Stromal cell of bone marrow (primary cell): ENCODE measurements at places on chromosomes 4 and X.
A peak's percentile ranks its signal among the peaks of the same experiment; 100 is the strongest.

GRCh38 chrX:8711401-8711800 lies 20.5 kb downstream of the ANOS1 start:
- no peak for DNase-seq

DNA sequence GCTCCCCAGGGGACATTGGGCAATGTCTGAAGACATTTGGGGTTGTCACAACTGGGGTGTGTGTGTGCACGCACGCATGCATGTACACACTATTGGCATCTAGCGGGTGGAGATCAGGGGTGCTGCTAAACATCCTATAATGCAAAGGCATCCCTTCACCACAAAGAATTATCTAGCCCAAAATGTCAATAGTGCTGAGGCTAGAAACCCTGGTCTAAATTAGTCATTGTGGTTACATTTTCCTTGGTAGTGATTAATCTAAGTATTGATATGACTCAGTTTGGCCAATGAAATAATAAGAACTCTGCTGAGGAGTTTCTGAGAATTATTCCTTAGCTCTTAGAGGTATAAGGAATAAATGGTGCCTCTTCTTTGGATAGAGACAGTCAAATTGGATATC lies 200.2 kb downstream of the CLCN4 start:
- DNase-seq: peak; percentile 34

DNA sequence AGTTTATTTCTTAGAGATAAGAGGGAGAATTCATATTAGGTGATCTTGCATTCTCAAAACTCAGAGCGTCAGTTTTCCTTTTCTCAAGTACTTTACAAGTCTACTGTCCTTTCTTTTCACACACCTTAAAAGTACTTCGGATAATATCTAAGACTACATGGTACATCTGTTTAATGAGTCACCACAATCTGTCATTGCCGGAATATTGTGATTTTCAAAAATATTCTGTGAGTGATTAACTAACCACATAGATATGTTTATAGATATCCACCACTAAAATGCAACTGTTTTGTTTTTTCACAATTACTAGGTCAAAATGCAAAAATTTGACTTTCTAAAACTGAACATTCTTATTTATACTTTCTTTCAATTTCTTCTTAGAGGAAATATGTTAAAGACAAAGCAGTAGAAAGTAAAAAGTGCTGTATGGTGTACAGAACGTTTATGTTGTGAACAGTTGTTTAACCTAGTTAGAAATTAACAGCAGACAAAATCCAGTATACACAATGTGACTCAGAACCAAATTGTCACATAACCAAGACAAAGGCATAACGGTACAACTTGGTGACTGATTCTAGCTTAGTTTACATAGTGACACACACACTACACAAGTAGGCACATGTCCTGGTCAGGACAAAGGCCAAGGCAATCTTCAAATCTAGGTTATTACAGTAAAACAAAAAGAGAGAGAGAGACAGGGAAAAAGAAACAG lies 482.9 kb downstream of the NAF1 start:
- DNase-seq: no peak

DNA sequence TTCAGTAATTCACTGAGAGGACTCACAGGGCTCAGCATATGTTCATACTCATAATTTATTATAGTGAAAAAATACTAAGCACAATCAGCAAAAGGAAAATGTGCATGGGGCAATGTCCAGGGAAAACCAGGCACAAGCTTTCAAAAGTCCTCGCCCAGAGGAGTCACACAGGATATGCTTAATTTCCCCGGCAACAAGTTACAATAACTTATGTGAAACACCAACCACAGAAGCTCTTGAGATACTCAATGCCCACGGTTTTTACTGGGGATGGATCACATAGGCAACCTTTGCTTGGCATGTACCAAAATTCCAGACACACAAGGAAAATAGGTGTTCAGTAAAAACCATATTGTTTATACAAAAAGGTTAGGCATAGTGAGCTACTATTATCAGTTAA lies 38.5 kb upstream of the STPG2 start:
- peak; percentile 18 for DNase-seq

DNA sequence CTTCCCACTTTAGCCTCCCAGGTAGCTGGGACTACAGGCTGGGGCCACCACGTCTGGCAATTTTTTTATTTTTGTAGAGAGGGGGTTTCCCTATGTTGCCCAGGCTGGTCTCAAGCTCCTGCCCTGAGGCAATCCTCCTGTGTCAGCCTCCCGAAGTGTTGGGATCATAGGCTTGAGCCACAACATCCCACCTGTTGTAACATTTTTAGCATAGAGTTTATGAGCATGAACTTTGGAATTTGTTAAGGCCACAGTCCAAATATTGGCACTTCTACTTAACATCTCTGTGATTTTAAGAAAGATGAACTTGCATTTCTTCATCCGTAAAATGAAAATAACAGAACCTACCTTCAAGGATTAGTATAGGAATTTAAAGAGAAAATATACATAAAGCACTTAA lies 445.6 kb downstream of the IQCM start:
- DNase-seq: no peak

DNA sequence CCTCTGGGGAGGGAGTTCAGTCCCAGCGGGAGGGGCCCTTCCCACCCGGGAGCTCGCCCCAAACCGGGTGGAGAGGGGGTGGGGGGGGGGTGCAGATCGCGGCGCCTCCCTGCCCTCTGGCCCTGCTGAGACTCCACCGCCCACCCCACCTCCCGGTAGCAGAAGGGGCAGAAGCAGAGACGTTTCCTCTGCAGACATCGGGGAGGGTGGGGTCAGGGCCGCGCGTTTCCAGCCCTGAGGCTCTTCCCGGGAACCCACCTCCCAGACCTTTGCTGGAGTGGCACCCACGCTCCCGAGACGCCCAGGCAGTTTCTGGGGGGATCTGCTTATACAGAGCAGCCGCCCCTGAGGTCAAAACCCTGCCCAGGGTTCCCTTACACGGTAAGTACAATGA lies 30.2 kb downstream of the CPLX1 start:
- DNase-seq: no peak

DNA sequence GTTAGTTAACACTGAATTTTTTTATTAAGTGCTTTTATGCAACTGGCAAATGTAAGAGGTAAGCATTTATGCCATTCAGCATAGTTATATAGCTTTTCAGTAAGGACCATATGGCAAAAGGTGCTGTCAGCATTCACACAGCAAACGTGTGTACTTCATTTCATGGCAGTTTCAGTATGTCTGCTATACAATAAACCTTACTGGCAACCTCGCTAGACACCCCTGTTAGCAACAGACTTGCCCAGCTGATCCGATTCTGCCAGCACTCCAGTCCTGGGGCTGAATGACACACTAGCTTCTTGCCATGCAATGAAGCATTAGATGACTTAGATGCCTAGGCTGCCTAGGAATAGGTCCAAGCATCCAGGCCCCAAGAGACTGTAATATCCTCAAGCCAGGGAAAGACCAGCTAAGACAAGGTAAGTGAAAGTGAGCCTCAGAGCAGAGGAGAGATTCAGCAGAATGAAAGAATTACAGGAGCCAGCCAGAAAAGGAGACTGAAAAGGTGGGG lies 47.3 kb upstream of the DOCK11 start:
- peak; percentile 9 for DNase-seq

DNA sequence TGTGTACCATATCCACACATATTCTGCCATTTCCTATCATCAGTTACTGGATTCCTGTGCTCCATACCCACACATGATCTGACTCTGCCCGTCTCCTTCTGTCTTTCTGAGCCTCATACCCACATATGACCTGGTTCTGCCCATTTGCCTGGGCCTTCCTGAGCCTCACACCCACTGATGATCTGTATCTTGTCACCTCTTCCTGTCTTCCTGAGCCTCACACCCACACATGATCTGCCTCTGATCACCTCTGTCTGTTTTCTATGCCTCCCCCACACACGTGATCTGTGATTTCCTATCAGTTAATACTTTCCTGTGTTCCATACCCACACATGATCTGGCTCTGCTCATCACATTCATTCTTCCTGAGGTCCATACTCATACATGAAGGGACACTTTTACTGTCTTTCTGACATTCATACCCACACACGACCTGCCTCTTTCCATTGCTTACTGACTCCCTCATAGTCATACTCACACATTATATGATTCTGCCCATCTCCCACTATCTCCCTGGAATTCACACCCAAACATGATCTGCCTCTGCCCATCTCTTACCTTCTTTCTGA lies 32.5 kb downstream of the SCML1 start:
- no peak for DNase-seq

- DNase-seq: no peak
Measured at GRCh38 chrX:69504626-69505612, 793 bp downstream of the NALF2 start.

- no peak for DNase-seq
Measured at GRCh38 chr4:6964858-6965257, 55.2 kb downstream of the TBC1D14 start.

DNA sequence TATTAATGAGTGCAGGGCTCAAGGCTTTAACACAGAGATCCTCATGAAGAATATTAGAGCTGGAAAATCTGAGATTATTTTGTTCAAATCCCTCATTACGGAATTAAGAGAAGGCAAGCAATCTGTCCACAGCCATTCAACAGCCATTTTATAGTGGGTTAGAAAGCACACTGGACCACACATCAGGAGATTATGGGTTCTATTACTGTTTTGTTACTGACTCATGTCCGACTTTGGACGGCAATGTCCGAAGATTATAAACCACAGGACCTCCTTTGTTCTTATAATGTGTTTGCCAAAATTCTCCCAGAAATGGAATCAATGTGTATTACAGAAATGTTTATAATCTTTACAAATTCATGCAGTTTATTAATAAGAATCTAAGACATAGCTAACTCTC lies 8.1 kb downstream of the LAMTOR3 start:
- peak; percentile 54 for DNase-seq

DNA sequence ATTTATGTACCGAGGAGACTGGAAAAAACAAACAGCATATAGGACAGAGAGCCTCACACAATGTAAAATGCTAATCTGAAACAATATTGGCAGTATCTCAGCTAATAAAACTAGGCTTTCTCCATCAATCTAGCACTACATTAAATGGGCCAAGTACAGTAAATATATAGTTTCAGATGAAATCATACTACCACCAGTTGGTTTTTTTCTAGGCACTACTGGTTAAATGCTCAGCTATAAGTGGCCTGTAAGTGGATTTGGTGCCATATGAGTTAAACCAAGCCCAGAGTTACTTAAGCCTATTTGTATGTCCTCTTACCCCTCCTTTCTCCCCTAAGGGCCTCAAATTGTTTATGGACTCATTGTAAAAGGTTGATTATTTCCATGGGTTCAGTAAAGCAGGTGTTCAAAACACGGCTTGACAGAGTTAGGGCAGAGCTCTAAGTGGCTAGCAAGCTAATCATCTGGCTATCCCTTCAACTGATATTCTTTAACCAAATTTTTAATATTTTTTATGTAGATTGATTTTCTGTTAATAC lies 57.5 kb downstream of the FAM13A start:
- no peak for DNase-seq

- DNase-seq: no peak
Measured at GRCh38 chrX:35244088-35244741, 301.6 kb downstream of the FAM47B start.

- DNase-seq: peak; percentile 69
Measured at GRCh38 chr4:65510976-65511375, 159.3 kb downstream of the EPHA5 start.

- DNase-seq: no peak
Measured at GRCh38 chr4:7045961-7046921, 3.1 kb downstream of the TADA2B start.

DNA sequence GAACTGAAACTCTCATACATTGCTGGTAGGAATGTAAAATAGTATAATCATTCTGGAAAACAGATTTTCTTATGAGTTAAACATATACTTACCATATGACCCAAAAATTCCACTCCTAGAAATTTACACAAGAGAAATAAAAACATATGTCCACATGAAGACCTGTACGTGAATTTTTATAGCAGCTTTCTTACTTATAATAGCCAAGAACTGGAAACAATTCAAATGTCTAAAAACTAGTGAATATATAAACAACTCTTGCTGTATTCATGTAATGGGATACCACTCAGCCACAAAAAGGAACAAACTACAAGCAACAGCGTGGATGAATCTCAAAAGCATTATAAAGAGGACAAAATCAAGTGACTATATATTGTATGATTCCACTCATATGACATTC lies 27.5 kb downstream of the TMEM156 start:
- DNase-seq: no peak

DNA sequence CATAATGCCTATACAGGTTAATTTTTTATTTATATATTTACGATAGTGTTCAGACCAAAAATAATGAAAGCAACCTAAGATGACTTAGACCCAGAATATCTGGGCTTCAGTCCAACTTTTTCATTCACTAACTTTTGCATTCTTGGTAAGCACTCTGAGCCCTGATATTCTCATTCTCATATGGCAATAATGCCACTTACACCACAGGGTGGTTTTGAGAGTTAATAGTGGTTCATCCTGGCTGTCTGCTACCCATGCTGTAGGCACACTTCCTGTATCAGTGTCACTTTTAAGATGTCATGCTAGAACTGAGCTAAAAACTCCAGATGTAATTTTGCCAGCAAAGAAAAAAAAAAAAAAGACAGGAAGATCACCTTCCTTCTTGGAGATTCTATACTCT lies 508.7 kb upstream of the FMR1 start:
- DNase-seq: no peak

DNA sequence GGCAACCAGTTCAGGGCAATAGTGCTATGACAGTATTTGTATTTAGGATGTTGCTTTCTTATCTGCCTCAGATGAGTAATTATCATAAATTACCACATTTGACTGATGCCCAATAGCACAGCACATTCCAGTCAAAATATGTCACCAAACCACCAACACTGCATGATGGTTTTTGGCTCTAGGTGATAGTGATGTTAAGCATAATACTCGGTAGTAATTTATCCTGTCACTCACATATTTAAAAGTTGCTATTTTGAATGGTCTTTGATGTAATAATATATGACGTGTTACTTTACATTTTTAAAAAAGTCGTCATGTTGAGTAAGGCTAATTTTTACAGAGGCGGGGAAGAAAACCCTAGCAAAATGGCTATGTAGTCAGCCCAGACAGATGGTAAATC lies 42.5 kb downstream of the UNC5C start:
- DNase-seq: no peak

GRCh38 chrX:370963-371745 lies 15.6 kb downstream of the PPP2R3B start:
- DNase-seq: no peak

- no peak for DNase-seq
Measured at GRCh38 chr4:127523369-127523768, 109.4 kb upstream of the INTU start.
